HT1080 (cell line): ENCODE measurements at places on chromosomes 11 and 22.

- DNase-seq, result peak; percentile 75
These were observed 1.5 kb downstream of the TBC1D10A start for GRCh38 chr22:30325065-30325720.

GRCh38 chr22:21921729-21922128, 30.9 kb downstream of the PPM1F start:
- DNase-seq, result no peak

DNA sequence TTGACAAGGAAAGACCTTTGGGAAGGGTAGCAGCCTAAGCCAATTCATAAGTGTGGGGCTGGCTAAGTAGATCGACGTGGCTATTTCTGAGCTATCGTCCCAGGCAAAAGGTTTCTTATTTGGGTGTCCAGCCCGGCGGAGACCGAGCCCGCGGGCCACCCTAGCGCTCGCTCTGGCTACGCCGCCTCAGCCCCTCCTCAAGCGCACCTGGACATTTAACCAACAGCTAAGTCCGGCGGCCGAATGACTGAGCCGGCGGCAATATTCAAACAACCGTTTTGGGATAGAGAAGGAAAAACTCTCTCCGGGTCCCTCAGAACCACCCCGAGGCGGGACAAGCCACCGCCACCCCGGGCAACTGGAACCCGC, 457 bp downstream of the RNF141 start:
- DNase-seq, result no peak

DNA sequence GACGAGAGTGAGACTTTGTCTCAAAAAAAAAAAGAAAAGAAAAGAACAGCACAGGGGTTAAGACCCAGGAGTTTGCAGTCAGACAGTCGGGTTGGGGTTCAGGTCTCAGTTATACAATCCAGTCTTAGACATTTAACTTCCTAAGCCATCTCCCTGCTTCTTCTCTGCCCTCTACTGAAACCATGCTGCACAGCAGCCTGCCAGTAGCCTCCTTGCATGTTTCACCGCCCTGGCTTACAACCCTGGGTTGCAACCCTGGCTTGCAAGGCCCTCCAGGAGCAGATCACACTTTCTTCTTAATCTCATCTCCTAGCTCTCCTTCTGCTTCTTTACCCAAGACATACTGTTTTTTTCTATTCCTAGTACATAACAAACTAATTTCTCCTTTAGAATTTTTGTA, 5.9 kb upstream of the B3GAT3 start:
- DNase-seq, result no peak

DNA sequence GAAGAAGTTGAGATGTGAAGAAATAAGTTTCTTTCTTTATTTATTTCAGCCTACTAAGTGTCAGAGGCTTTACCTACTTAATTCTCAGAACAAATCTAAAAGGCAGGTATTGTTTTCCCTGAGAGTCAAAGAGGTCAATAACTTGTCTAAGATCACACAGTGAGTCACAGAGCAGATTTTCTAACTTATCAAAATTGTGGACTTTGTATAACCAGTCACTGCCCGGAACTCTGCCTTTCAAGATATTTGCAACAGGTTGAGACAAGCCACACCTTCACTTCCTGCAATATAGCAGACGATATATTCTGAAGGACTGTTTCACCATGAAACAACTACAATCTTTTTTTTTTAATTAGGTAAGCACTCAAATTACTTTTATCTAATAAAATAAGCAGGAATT, 10.5 kb upstream of the MMP3 start:
- DNase-seq, result no peak

- DNase-seq, result peak; percentile 46
These were observed 20.6 kb upstream of the ST3GAL4 start for GRCh38 chr11:126334659-126335462.

DNA sequence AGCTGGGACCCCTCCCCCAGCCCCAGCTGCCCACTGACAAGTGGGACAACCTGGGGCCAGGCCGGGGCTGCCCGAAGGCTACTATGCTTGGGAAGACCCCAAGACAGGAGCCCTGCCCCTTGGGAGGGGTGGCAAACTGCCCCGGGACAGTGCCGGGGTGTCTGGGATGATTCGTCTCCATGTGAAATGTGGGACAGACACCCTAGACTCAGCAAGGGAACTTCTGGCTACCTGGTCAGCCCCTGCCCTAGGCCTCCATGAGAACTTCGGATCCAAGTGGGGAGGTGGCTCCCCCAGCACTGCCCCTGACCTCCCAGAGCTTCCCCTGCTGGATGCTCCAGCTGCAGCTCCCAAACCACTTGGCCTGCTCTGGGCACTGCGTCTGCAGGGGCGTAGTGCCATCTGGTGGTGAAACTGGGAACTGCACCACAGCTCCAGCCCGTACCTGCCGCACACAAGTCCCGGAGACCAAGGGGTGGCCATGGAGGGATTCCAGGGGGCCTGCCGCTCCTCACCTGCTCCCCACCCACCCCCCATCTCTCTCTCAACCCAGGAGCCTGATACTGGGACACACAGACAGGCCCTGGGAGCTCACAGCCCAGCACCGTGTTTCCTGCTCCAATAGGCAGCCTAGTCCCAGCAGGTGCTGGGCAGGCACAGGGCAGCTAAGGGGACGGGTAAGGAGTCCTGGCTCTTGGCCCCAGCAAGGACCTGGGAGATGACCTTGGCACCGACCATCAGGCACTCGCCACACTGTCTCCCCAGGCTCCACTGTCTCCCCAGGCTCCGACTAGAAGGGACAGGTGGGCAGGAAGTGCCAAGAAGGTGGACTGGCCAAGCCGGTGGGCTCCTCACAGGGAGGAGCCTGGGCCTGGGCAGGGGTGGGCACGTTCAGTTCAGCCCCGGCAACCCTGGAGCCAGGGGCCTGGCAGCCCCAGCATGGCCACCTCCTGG, 194.1 kb downstream of the IGLL1 start:
- peak; percentile 72 for DNase-seq

- no peak for DNase-seq
These were observed 1.2 kb downstream of the YDJC start for GRCh38 chr22:21628386-21629254.

DNA sequence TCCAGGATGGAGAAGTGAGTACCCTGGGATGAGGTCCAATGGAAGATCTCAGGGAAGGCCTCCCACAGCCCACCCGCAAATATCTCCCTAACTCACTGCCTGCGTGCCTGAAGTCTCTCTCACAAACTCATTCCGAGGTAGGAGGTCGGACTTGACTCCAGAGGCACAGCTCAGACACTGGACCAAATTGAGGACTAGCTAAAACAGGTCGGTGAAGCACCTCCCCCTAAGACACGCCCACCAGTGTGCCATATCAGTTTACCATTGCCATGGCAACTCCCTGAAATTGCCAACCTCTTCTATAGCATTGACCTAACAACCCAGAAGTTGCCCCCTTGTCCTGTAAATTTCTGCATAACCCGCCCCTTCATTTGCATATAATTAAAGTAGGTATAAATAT, 17.5 kb downstream of the RPL3 start:
- no peak for DNase-seq

DNA sequence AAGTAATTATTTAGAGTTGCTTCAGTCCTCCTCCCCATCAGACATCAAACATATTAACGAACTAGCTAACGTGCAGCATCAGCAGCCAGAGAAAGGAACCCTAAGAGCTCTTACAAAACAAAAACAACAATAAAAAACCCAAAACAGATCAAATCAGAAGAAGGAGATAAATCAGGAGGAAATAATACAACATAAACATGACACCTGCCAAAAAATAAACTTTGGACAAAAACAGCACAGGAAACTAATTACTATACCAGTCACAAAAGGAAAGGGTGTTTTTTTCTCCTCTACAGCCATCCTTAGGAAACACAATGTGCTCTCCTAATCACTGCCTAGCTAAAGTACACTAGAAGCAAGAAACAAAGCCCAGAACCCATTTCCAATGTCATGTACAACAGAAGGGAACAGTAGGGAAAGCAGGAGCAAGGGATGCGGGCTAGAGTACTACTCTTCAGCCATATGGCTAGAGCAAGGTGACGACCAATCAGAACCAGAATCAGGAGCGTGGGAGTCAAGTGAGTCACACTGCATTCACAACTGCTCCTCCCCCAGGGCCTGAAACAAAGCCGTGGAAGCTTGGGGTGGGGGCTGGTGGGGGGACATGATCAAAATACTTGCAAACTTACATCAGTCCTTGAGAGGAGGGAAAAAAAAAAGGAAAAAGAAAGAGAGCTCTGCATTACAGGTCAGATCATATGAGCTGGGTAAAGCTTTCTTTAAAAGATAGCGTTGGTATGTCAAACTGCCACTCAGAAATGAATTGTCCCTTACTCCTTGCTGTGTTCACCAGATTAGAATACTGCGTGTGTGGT, 60.4 kb downstream of the LARGE2 start:
- peak; percentile 80 for DNase-seq

DNA sequence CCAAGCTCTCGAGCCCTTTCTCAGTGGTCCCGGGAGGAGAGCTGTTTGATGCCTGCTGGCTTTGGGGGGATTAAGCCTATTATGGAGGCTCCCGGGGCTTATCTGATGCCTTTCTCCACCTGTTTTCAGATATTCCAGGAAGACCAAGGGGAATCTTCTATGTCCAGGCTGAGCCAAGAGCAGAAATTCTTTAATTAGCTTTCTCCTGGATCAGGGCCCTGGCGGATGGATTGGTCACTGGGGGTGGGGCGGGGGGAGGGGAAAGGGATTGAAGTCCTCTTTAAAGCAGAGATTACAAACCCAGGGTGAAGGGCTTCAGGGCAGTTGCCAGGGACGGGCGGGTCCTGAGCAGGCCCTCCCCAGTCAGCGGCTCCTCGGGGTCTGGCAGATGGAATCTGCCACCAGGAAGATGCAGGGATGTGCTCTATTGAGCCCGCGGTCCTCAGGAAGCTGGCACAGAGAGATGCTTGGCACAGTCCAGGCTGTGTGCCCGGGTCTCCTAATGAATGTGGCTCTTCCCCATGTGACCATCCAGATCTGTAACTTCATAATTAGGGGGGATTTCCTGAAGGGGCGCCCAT, 33.6 kb downstream of the MACROD1 start:
- no peak for DNase-seq

DNA sequence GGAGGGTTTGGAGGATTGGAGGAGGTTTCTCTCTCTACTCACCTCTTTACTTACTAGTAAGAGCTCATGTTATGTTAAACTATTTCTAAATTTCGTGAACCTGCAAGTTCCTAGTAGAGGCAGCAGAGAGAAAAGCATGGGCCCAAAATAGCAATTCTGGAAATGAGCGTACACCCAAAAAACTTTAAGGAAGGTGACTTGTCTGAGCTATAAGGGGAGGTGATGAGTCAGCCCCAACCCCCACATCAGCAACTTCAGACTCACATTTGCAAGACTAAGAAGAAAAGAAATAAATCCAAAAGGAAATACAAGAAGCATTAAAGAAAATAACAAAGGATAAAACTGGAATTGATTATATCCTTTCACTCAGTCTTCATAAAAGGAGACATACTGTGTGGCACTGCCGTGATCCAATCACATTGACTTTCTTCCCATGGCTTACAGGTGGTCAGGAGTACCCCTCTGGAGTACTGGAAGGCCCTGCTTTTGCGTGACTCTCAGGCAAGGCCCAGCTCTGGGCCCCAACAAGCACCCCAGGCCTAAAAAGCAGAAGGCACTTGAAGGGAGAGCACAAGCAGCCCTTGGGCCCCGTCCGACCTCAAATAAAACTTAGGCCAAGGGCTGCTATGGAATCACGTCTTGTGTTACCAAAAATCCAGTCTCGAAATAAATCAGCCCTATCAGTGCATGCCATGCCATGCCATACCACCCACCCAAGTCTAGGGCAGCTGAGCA, 14.3 kb downstream of the PACSIN2 start:
- DNase-seq, result peak; percentile 33

DNA sequence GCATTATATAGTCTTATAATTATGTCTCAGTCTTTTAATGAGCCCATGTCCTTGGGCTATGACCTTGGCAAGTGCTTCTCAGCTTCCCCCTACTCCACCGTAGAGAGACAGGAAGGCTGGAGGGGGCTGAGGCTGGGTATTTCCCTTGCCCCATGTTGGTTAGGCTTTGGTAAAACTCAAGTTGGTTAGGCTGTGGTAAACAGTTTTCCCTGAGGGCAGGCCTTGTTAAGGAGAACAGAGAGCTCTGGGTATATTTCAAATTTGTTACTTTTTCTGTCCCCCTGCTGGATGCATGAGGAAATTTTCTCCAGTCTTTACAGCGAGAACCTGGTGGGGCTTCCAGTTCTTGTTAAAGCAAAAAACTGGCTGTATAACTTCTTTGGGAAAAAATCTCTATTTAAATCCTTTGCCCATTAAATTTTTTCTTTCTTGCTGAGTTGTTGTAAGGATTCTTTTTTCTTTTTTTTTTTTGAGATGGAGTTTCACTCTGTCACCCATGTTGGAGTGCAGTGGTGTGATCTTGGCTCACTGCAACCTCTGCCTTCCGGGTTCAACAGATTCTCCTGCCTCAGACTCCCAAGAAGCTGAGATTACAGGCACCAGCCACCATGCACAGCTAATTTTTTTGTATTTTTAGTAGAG, 12.2 kb upstream of the DCHS1 start:
- peak; percentile 39 for DNase-seq

DNA sequence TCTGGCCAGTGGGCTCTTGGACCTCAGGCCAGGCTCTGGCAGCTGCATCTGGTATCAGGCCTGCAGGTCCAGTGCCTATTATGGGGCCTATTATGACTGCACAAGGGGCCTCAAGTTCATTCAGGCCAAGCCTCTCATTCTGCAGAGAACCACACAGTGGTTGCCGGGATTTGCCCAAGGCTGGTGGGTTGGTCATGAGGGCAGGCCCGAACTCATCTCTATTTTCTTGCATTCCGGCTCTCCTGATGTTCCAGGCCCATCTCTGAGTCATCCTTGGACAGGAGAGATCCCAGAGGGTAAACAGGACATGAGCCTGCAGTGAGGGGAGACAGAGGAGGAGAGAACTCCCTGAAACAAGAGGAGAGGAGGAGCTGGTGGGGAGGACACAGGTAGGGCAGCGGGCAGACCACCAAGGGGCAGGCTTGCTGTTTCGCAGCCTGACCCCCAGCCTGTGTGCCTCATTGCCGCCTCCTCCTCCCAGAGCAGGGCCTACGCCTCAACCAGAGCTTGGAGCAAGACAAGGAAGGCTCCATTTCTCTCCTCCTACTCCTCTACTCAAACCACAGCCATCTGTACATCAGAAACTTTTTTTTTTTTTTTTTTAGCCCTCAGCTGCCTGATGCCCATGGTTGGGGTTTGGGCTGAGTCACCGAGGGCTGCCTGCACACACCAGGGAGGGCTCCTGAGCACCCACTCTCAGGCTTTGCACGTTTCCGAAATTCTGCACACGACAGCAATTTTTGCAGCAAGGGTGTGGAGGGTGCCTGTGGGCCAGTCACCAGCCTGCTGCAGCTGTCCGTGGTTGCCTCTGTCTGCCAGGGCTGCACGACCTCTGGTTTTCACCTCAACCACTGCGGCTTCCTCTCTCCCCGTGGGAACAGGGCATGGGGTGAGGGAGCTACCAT, 12.7 kb upstream of the TREH start:
- peak; percentile 85 for DNase-seq

GRCh38 chr11:121449123-121449522, 3.0 kb upstream of the SORL1 start:
- no peak for DNase-seq

GRCh38 chr11:62724171-62724570, 3.1 kb downstream of the HNRNPUL2 start:
- DNase-seq, result no peak

- no peak for DNase-seq
These were observed 114.6 kb downstream of the STIM1 start for GRCh38 chr11:3970108-3970507.

- DNase-seq, result no peak
These were observed 69.9 kb downstream of the MPPED1 start for GRCh38 chr22:43481568-43482317.

GRCh38 chr22:19912271-19912999, 29.1 kb upstream of the COMT start:
- DNase-seq, result no peak
